ENCODE measurements at places on chromosomes 3 and 15.

GRCh38 chr3:186569779-186570095, 783 bp upstream of the DNAJB11 start:
- no peak for DNase-seq

DNA sequence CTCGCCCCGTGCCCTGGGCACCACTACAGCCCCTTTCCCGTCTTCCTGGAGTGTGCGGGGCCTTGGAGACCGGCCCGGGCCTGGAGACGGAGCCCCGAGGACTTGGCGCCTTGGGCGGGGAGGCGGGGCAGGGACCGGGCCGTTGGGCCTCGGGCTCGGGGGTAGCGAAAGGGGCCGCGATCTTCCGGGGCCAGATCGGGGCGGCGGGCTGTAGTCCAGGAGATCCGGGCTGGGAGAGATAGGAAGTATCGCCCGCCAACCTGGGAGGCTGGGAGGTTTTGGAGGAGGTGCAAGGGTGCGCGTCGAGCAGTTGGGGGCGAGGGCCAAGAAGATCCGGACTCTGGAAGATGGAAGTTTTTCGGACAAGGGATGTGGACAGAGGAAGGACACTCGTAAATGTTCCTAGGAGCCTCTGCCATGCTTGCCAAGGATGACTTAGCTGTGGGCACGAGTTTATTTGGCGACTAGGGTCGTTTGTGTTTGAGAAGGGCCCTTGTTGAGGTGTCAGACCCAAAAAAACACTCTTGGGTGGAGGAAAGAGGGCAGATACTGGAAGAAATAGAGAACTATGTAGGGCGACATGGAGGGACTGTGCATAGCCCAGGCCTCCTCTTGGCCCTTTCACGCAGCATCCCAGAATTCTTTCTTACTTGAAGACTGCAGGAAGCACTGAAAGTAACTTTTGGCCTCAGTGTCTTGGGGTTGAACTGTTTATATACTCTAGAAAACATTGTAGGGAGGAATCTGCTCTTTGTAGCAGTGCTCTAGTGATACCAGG, 712 bp downstream of the RTF1 start:
- no peak for DNase-seq

DNA sequence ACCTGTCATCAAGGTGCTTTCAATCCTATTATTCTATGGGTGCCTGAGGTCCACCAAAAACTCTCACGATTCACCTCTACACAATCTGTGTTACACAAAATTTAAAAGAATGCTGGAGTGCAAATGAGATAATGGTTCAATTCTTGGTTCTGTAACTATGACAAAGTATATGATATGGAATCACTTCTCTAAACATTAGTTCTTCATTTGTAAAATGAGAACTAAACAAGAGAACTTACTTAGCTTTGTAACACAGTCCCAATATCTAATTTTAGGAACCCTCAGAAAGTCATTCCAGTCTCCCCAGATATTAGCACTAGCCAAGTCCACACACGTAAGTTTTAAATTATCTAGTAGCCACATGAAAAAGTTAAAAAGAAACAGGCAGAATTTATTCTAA, 111.5 kb downstream of the TBL1XR1 start:
- DNase-seq = no peak

GRCh38 chr3:61570813-61571212, 9.4 kb downstream of the PTPRG start:
- no peak for DNase-seq

DNA sequence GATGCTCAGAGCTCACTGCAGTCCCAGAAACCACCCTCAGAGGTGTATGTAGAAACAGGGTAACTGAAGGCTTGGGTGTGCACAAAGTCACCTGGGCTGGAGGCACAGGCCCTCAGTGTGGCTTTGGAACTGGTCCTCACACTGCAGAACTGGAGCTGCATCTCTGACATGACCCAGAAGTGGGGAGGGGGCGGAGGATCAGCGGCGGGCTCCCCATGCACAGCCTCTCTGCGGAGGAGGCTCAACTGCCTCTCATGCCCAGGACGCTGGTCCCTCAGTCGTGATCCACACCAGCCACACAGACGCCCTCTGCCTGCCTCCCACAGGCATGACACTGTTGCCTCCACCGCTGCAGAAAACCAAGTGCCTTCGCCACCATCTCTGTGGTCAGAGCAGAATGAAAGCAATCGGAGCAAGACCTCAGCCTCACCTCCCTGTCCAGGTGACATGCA, 73.7 kb downstream of the TM2D3 start:
- no peak for DNase-seq

GRCh38 chr15:91047545-91048199, 25.3 kb upstream of the VPS33B start:
- no peak for DNase-seq

DNA sequence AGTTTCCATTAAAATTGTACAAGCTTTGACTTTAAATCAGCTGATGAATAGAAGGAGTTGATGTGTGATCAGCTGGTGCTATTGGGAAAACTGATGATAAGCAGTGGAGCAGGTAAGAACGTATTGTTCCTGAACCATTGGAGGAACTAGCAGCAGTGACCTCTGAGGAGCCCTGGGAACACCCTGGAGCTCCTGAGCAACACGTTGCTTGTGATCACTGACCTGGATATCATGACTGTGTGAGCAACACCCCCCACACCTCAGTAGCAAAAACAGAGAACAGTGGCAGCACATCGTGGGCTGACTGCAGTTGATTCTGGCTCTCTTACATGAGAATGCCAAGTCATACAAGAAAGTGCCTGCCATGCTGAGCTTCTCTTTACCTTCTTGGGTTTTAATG, 72.9 kb downstream of the BLM start:
- DNase-seq = no peak

- DNase-seq = no peak
Measured at GRCh38 chr3:114582929-114583328, 289.1 kb downstream of the TIGIT start.

DNA sequence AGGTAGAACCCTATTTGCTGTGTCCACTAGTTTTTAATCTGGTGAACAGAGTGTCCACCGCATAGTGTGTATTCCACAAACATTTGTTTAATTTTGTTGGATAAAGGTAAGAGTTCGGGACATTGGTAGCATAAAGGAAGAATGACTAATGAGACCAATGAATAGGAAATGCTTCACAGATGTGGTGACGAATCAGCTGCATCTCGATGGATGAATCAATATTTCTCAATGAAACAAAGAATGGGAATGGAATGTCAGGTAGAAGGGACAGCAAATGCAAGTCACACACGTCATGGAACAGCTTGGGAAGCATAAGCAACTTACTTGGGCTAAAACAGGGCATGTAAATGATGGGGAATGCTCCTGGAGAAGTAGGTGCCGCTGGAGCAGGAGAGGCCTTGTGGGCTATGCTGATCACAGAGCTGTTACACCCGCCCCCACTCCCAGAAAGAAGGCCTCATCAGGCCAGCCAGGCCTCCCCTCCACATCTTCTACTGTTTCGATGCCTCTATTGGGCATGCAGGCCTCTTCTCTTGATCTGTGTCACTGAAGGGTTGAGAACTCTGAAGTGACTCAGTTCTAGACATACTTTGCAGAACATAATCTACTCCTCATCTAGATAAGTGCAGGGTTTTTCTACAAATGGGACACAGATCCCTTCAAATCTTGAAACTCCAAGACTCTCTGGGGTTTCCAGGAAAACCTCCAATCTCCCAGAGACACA, 120.0 kb upstream of the GADL1 start:
- DNase-seq = no peak

DNA sequence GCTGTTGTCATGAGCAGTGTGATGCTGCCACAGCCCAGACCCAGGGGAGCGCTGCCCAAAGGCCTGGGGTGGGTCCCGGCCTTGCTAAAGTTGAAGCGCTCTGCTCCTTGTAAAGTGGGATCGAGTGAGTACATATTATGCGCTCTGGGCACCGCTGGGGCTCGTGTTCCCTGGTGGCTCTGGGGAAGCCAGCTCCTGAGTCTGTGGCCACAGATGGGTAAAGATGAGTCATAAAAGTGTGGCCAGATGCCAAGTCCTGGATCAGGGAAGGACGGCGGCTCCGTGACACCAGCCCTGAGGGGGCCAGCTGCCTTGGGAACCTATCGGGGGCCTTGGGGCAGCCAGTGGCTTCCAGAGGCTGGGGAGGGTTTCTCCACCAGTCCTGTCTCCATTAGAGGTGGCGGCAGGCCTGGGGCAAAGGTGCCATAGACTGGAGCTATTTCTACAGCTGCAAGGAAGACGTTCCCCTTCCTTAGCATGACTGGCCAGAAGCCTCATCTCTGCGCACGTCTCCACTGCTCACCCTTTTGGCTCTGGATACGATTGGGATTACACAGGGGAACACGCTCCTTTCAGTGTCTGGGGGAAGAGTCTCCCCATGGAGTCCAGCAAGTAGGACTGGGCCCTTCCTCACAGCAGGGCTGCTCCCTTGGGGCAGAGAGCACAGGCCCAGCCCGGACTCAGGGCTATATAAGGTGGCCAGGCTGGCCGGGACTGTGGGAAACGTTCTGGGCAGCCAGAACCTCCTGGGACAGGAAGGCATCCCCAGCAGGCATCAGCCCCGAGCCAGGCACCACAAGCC, 1.2 kb upstream of the ITIH4 start:
- DNase-seq = no peak

- DNase-seq = no peak
Measured at GRCh38 chr3:57783186-57784088, 27.3 kb downstream of the SLMAP start.

DNA sequence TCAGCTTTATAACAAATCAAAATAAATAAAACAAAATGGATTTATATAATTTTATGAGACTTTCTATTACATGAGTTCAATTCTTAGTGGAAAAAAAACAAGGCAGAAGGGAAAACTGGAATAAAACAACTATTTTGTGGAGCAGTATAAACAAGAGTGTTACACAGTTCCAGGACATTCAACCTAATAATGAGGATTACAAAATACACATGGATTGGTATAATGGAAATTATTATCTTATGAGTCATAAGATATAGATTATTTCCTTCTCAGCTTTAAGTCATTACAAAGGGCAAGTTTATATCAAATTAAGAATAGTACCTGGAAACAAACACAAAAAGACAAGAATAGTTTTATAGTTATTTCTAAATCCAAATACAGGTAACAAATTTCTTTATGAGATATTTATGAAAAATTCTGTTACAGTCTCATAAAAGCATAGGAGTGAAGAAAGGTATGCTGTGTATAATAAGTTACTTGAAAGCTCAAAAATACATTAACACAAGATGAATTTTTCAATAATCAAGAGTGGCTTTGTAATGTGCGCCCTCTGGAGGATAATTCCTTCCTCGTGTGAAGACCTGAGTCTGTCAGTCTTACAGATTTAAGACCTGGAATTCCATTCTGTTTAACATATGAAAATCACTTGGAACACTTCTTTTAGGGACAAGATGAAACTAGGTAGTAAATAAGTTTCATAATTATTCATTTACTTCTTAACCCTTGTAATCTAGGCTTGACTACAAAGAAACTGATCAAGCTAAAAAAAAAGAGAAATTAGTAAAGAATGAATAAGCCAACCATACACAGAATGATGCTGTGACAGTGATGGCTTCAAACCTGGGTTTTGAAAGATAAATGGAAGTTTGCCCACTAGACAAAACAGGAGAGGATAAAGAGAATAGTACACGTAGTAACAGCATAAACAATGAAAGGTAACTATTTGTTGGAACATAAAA, 9.5 kb downstream of the COPS2 start:
- no peak for DNase-seq

GRCh38 chr15:88981244-88982215, 68.4 kb upstream of the MFGE8 start:
- DNase-seq = no peak

DNA sequence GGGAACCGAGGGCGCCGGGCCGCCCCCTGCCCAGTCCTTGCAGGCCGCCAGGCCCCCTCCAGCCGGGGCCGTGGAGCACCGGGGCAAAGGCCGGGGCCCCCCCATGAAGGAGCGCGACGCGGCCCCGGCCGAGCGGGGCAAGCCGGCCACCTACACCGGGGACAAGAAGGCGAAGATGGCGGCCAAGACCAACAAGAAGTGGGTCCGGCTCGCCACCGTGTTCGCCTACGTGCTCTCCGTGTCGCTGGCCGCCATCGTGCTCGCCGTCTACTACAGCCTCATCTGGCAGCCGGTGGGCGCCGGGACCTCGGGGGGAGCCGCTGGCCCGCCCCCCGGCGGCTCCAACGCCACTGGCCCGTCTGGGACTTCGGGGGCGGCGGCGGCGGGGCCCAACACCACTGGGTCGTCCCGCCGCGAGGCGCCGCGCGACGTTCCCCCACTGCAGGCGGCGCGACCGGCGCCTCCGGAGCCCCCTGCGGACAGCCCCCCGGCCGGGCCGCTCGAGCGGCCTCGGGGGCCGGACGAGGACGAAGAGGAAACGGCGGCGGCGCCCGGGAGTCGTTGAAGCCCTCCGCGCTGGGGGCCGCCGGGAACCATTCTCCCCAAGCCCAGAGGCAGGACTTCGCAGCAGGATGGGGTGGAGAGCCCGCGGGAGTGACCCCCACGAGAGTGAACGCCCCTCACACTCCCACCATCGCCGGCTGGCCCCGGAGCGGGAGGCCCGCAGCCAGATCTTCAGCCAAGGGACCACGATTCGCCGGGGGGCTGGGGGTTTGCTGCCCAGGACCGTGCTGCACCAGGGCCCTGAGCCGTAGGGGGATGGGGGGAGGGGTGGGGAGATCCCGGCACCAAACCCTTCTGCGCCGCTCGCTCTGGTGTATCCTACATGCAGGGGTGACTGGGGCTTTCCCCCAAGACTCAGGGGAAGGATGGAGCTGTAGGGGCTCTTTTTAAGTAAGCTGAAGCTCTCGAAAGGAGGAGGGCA, 753 bp downstream of the INAFM2 start:
- DNase-seq = no peak

DNA sequence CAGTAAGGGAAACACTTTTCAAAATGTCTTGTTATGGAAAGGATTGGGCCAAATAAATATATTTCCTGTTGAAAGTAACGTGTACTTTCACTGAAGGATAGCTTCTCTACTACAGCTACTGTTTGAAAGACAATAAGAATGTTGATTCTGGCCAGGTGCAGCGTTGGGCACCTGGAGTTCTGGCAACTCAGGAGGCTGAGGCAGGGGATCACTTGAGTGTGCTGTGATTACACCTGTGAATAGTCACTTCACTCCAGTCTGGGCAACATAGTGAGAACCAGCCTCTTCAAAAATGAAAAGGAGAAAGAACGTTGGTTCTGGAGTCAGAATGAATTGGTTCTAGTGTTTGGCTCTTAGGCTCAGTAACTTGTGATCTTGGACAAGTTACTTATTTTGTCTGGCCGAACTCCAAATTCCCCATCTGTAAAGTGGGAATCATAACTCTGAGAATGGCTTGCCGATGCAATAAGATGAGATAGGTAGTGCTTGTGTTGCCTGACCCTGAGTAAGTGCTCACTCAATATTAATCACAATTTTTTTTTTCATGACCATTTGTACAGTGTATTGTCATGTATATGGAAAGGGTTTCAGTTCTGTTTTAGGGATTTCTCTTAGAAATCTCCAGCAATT, 310.8 kb downstream of the PTPRG start:
- no peak for DNase-seq

- no peak for DNase-seq
Measured at GRCh38 chr3:151074256-151074655, 11.2 kb upstream of the MED12L start.
